ENCODE measurements at places on chromosomes 3 and 15.

DNA sequence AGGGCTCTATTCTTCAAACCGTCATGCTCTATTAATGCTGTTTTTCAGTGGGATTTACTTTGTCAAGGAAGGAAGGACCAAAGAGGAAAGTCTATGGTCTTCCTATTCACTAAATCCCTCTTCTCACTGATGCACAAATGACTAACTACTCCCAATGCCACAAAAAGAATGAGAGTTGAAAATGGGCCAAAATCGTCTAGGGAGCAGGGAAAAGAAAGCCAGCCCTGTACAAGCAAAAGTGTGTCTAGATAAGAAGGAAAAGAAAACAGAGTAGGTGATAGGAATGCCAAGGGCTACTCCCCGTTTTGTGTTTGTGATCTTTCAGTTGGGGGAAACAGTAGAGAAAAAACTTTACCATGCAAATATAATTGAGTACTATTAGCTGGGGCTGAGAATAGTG is 97.2 kb upstream of the TMCO5A start:
- DNase-seq: no peak

GRCh38 chr15:44490622-44491021 is 46.3 kb upstream of the EIF3J start:
- no peak for DNase-seq

DNA sequence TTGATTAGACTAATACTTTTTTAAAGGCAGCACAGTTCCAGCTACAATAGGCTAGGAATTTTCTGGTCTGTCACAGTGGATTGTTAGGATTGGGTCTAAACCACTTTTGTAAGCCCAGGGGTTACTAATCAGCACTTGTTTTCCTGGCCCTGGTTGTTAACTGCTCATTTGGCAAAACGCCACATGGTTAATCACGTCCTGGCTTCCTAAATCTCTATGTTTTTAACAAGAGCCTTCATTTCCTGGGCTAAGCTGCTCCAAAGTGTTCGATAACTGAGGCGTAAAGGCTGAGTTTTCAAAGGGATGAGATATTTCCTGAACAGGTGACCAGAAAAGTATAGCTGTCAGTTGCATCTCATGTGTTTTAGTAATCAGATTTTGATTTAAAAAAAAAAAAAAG is 38.9 kb upstream of the CLRN1 start:
- DNase-seq: no peak

DNA sequence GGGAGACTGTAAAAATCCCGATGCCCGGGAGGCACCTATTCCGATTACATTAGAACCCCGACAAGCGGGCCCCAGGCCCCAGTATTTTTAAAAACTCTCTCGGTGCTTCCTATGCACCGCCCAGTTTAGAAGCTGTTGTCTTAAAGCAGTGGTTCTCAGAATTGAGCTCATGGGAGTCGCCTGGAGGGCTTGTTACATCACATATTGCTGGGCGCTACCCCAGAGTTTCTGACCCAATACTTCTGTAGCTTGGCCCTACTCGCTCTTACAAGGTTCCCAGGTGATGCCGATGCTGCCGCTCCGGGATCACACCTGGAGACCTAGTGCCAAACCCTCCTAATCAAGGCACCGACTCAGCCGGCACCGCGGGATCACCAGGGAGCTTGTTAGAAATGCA is 35.2 kb downstream of the CPN2 start:
- DNase-seq: no peak

DNA sequence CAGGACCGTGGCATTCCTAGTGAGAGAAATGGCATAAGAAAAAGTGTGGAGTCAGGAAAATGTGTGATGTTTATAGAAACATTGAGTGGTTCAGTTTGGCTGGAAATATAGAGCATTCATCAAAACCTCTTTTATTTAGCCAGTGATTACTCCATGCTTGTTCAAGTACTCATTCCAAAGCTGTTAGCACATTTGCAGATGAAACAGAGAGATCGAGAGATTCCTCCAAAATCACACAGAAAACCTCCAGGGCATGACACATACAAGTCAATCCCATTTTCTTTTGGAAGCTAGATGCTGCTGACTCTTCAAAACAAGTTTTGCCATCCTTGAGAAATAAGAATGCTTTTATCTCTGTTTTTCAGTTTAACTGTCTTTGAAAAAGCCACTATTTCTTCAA is 11.5 kb upstream of the MB21D2 start:
- no peak for DNase-seq

DNA sequence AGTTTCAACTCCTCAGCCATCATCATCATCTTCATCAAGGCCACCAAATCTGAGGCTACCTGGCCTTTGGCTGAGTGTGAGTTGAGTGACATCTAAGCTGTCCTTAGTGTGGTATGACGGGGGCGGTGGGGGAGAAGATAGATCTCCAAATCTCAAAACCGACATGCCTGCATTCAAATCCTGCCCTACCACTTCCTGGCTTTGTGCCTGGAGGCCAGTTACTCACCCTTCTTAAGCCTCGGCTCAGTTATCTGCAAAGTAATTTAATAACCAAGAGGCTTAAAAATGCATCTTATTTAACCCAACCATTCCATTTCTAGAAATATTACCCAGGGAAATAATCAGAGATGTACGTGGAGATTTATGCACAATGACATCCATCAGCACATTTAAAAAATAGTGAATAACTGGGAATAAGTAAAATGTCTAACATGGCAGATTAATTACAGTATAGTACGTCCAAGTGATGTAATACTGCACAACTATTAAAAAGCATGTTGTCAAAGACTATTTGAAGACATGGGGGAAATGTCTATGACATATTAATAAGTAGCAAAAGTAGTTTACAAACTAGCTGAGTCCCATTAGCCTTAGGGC is 167.4 kb downstream of the NTRK3 start:
- DNase-seq: no peak

GRCh38 chr3:126536126-126536525 is 12.2 kb downstream of the CHST13 start:
- DNase-seq: no peak

GRCh38 chr15:92820236-92821021 is 79.7 kb upstream of the CHD2 start:
- DNase-seq: peak; percentile 86

- DNase-seq: no peak
These were observed 88.7 kb downstream of the CACNA2D3 start for GRCh38 chr3:54211097-54211496.

DNA sequence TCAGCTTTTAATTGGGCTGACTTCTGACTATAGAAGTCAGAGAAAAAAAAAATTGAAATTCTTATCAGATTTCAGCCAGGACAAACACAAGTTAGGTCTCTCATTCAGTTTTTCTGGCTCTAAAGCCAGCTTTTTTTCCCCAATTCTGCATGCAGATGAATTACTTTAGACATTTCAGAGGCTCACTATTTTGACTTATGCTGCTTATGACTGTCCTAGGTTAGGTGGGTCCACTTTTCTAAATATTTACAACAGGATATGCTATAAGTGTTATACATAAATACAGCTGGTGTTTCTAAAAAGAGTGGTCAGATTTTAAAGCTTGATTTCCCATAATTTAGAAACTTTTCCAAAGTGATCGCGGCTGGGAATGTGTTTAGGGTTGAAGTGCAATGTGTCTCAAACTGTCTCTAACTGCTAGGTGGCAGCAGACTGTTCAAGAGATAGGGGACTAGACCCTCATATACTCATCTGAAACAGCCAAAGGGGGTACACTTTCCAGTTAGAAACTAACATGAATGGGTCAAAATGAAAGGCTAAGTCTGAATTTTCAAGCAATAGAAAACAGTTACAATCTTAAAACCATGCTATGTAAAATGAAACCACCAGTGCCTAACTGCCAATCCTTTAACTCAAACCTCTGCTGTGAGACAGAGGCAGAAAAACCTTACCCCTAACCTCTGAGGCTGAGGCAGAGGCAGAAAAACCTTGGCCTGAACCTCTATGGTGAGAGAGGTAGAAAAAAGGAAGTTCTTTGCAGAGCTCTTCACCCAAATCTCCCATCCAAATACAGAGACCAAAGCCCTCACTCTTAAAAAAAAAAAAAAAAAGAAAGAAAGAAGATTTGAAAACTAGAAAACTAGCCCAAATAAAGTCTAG is 596.0 kb downstream of the NTRK3 start:
- no peak for DNase-seq

DNA sequence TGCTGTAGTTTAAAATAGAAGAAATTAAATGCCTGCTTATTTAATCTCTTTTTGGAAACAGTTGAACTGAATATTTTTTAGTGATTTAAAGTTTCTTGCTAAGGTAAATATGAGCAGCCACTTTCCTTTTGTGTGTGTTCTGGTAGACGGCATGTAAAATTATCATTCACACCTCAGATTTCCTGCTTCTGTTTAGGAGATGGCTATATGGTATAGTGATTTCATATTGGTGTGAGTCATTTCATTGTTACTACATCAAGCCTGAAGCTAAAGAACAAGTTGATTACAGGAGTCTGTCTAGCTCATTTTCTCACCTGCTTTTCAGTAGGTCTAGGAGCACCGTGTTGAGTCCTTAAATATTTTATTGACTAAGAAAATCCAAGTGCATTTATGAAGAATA is 2.2 kb downstream of the LRCH3 start:
- DNase-seq: no peak

GRCh38 chr15:64894395-64895056 is 17.2 kb upstream of the ANKDD1A start:
- peak; percentile 73 for DNase-seq

DNA sequence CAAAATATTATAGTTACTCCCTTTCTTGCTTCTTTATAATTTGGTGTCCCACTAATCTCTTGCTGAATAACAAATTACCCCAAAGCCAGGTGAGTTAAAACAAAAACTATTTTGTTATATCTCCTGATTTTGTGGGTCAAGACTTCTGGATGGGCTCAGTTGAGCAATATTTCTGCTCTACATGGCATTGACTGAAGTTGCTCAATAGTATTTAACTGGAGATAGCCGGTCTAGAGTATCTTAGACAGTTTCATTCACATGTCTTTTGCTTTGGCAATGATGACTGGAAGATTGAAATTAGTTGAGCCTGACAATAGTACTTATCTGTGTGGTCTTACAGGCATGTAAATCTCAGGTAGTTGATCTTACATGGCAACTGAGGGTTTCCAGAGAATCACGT is 51.0 kb upstream of the TP63 start:
- no peak for DNase-seq

DNA sequence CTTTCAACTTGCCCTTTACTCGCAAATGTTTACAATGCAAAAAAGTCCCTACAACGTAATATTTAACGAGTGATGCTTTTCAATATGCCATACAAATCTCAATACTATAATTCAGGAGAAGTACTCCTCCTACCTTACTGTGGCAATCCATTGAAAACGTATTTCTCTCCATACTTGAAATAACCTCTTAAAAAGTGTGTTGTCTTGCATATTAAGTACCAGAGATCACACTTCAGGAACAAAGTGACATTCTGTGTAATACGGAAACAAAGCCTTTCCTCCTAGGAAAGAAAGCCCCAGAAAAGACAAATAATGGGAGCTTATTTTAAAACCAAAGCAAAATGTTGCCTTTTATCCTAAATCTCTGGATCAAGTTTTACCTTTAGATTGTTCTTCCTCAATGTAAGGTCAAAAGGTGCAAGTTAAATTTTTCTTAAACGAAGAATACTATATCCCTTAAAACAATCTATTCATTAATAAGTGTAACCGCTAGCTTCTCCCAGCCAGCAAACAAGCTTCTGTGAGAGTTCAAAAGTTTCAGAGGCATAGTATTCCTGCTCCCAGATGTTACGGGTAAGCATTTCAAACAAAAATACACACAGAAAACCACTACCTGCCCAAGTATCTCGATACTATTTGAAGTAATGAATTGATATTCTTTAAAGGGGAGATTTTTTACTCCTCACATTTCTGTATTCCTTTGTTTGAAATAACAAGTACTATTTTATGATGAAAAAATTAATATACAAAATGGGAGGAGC is 1.7 kb downstream of the TJP1 start:
- DNase-seq: no peak

Data from activated naive CD4-positive, alpha-beta T cell treated with Interleukin-2 at 50 U/mL for 16 hours (primary cell).